ENCODE measurements at places on chromosomes 7 and 10.
A peak's percentile ranks its signal among the peaks of the same experiment; 100 is the strongest.

DNA sequence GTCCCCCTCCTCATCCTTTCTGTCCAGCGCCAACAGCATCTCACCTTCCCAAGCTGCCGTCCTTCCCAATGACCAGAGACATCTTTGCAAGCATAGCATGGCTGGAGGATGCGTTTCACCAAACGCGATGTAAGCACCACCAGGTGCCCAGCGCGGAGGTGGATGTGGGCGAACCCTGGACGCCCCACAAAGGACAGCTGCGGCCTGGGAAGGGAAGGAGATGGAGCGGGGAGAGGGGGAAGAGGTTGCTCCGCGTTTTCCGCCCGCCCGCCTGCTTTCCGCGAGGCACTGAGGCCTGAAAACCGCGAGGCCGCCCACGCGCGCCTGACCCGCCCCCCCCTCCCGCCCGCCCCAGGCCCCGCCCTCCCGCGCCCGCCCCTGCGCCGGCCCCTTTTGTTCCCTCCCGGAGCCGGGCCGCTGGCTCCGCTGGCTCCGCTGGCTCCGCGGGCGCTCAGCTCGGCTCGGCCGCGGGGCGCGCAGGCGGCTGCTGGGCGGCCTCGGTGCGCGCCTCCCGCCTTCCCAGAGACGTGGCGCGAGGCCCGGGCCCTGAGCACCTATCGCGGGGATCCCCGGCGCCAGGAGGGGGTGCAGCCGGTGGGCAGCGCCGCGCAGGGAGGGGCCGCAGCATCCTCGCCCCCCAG lies at the start of gene CLIP2:
CLIP2 (plus strand) TSS at position 390 of the 641 bp plus-strand sequence. CDS start 28,140 bp downstream, outside the sequence.
- peak; percentile 62 for DNase-seq

DNA sequence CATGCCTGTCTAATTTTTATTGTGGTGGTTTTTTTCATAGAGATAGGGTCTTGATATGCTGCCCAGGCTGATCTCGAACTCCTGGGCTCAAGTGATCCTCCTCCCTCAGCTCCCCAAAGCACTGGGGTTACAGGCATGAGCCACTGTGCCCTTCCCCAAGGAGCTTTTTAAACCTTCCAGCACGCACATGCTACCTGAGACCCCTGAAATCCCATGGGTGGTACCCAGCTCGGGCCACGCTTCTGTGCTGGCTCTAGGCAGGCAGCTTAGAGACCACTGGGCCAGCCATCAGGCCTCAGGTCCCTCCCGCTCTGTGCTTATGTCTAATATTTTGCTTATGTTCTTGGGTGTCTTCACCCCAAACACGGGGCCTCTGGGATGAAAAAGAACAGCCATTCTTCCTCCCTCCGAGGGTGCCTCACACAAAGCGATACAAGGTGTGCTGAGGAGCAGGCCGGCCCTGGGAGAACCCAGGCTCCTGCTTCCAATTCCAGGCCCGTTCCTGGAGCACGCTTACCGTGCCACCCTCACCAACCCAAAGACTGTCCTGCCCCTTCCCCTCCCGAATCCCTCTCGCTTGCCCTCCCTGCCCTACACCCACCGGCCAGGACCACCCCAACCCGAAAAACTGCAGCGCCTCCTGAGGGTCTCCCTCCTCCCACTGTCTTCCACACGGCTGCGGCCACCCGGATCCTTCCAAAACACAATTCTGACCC lies 10.9 kb downstream of the SPOCK2 start:
- DNase-seq, result no peak

DNA sequence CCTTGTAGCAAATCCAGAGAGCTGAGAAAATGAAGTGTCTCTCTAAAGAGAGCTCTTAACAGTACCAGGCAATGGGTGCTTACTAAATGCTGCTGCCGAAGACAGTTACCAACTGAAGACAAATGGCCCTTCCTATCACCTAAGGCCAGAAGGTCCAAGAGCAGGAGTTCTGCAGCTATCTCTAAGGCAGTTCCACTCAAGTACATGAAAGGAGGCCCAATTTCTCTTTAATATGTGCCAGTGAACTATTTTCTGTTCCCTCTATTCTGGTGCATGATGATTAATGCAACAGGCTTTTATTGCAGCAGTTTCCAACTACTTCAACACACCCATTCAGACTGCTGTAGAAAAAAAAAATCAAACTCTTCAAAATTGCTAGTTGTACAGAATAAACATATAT lies 122.5 kb downstream of the SLC25A13 start:
- DNase-seq, result no peak

DNA sequence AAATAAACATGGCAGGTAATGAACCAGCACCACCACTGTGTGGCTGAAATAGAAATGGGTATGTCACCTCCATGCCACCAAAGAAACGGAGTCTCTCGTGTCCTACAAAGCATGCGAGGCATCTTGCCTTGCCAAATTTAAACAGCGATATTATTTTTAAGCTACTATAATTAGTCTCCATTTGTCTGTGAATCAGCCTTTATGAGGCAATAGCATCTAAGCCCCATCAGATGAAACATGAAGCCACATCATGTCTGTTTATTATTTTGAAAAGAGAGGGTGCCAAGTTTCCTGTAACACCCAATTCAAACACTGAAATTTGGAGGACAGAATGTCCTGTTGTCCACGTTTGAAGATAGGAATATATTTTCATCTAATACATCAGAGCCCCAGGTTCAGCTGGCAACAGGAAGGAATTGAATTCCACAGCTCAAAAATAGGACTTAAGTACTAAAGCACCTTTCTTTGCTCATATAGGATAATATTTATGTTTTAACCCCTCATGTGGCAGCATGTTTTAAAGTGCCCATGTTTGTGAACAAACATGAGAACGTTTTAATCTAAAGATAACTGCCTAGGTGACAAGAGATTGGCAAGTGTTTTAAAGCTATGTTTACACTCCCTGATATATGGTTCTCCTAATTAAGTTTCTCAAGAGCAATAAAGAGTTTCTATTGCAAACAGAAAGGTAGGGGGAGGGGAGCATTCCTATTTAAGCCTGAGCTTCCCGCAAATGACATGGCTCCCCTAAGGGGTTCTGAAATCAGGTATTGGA lies 86.8 kb downstream of the SORBS1 start:
- no peak for DNase-seq

DNA sequence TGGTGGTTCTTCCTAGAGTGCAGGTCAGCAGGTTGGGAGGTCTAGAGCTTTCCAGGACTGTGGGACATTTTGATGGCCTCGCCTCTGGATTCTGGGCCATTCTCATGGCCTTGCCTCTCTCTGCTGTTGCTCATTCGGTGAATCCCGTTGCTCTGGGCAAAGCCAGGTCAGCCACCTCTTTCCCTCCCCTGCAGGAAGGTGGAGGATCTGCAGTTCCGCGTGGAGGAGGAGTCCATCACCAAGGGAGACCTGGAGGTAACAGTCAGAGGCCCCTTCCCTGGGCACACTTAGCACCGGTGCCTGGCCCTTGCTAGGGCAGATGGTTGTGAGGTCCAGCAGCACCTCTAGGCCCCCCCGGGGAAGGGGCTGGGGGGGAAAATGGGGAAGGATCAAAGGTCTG lies 74.9 kb downstream of the CLIP2 start:
- DNase-seq, result no peak

DNA sequence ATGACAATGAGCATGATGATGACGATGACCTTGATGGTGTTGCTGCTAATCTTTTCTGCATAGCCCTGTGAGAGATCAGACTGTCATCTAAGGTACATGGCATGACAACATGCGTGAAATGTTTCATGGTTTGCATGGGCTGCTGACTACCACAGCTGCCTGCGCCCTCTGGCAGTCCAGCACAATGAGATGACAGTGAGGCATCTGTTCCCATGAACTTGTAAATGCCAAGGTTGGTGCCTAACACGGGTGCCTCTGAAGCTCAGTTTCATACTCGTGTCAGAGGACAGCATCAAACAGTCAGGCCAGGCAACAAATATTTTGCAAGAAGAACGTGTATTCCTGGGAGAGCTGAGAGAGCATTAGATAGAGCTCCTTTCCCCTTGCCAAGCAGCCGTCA lies 122.0 kb upstream of the PRKCQ start:
- no peak for DNase-seq

GRCh38 chr7:128349466-128349825 lies 5.7 kb upstream of the RBM28 start:
- DNase-seq, result no peak

GRCh38 chr10:102796407-102797176 lies 40.6 kb downstream of the CYP17A1 start:
- no peak for DNase-seq

DNA sequence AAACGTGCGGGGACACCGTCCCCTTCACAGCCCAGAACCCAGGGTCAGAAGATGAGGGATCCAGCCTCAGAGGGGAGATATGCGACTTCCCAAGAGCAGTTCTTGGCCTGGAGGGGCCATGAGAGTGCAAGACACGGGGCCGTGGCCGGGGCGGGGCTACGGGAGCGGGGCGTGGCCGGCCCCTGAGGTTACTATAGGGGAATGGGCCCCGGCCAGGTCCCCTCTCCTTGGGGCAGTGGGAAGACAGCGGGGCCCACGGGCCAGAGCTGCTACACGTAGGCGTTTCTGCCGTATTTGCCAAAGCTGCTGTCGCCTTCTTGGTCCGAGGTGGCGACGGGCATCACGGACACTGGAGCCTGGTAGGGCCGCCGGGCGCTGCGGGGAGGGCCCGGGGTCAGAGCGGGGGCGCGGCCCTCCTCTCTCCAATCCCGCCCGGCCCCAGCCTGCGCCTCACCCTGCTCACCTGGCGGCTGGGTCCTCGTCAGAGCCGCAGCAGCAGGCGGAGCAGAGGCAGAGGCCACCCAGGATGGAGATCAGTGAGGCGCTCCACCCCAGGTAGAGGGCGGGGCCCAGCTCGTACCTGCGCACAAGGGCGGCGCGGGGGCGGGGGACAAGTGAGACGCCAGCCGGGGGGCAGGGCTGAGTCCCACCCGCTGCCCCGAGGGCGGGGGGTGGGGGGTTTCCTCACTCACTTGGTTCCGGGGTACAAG lies 5.3 kb downstream of the CLDN15 start:
- no peak for DNase-seq

GRCh38 chr10:84012831-84013458 lies 126.4 kb upstream of the GHITM start:
- DNase-seq, result no peak

DNA sequence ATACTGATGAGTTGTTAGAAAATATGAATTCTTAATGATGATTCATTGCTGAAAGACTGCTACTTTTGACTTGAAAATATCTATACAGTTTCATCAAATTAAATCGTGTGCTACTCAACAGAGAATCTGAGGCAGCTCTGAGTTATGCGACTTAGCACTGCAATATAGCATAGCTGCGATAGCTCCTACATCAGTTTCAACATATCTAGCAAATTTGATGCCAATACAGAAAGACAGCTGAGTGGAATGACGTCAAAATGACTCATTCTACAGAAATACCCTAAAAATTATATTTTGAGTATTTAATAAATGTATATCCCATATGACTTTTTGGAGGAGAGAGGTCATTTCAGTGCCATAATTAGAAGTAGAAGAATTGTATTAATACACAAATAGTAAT lies 1.1 kb upstream of the TARP start:
- no peak for DNase-seq

DNA sequence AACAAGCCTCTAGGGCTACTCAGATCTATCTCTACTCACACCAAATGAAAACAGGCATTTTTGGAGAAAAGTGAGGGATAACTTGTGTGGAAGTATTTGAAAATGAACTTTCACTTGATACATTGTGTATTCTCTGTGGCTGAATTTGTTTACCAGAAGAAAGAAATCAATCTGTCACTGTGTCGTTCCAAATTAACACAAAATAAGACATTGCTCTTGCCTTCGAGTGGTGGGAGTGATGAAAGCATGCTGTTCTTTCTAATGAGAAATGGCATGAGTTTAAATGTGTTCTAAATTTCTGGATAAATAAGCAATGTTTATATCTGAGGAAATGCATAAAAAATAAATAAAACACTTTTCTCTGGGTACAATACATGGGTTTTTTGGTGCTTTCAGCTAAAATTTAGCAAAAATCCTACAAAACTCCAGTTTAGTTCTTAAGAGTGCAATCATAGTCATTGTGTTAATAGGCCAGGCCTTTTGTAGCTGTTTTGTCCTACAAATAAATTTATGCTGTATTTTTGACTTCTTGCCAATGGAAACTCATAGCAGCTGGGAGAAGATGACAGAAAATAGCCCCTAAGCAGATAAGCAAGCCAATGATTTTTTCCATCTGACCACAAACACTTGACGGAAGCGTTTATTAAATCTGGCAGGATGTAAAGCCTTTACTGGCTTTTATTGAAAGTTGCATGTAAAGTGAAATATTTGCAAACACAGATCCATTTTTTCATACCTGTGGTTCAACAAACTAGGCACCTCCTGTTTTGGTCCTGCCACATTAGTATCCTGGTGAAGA lies 1064.1 kb upstream of the GHITM start:
- no peak for DNase-seq
